ENCODE measurements at places on chromosomes 13 and 19. TPM values are rescaled to one million over a fixed set of nuclear protein-coding genes. Genes with fewer than 3 reads are reported as not detected.
A peak's percentile ranks its signal among the peaks of the same experiment; 100 is the strongest.

- no peak for DNase-seq
Measured at GRCh38 chr19:7214324-7215089, 79.7 kb downstream of the INSR start.

DNA sequence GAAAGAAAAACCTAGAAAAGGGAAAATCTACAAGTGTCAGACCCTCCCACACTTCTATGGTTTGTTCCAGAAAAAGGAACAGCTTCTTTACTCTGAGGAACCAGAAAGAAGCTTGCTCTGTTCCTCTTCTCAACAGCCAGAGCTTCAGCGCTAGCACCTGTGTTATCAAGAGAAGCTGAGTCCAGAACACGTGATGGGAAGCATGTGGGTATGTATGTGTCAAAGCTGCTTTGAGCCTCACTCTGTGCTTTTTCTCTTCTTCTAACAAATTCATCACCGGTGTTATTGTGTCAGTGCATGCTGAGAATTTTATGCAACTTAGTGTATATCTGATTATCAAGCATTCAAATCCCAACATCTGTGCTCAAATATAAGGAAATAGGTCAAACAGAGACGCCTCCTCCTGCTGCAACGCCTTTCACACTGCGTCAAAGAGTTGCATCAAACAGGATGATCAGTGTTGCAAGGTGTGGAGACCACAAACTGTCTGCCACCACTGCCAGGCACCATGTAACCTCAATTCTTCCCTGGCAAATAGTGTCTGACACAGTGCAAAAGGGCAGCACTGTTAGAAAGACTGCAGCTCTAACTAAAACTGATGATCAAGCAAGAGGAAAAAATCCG, 83.9 kb downstream of the LRRC63 start:
- DNase-seq: no peak

DNA sequence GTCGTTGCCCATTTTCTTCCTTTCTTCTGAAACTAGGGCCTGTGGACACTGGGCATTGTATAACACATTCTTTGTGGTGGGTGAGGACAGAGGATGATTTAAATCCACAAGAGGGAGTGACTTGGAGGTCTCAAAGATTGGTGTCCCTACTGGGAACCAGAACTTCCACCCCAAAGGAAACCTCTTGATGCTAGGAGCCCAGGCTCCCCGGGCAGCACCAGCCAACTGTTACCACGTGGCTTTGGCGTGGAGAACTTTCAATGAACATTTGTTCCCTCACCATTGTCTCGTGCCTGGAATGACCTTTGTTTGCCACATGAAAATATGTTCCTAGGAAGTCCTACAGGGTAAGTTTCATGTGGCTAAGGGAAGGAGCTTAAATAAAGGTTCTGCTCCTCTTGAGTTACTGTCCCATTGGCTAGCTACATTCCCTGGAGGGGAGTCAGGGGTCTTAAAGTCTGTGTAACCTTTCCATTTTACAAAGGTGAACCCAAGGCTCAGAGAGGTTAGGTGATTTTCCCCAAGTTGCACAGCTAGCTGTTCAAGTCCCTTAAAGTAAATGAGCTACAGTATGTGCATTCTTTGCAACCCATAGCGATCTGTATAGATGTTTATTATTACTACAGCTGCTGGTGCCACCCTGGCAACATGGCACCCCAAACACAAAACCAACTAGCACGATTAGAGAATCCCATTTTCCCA, 5.0 kb upstream of the CDX2 start:
- no peak for DNase-seq

GRCh38 chr19:33767898-33768413, 28.7 kb upstream of the KCTD15 start:
- peak; percentile 32 for DNase-seq

DNA sequence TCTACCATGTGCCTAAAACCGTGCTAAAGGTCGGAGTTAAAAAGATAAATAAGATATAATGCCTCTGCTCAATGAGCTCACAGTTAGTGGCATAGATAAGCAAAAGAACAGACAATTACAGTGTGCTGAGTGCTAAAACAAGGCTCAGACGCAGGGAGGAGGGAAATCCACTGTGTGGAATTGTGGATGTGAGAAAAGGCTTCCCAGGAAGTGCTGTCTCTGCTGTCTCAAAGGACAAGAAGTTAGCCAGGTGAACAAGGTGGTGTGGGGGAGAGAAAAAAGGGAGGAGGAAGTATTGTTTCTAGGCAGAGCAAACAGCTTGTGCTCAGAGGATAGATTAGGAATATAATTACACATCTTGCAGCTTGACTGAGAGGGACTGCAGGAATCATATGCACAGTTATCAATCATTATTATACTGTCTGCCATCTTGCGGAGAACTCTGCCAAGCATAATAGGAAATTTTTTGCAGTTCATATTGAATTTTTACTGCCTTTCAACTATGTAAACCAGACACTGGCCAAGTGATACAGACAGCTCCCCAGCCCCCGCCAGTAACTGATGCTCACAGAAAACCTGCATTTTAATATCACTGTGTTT, 9.3 kb downstream of the C13orf42 start:
- DNase-seq: no peak

GRCh38 chr19:14441041-14441938, 8.2 kb downstream of the PKN1 start:
- no peak for DNase-seq

- DNase-seq: no peak
Measured at GRCh38 chr13:50361282-50361681, 346.0 kb downstream of the KCNRG start.

GRCh38 chr19:51507640-51508058, 6.0 kb upstream of the SIGLEC12 start:
- no peak for DNase-seq

GRCh38 chr13:78032132-78032531, 113.5 kb upstream of the EDNRB start:
- no peak for DNase-seq

GRCh38 chr13:110624766-110625756, 9.7 kb downstream of the NAXD start:
- DNase-seq: no peak

GRCh38 chr19:45172173-45172572, 5.9 kb downstream of the TRAPPC6A start:
- DNase-seq: no peak

Gene PNMA8B
- total RNA-seq: 1.5 TPM

Gene CATSPERD
- not detected for total RNA-seq

Gene FUT6
- total RNA-seq: not detected

Gene SMIM24
- total RNA-seq: not detected

Gene ZNF878
- 0.67 TPM for total RNA-seq
